ENCODE measurements at places on chromosomes 1 and 21.
A peak's percentile ranks its signal among the peaks of the same experiment; 100 is the strongest.

- DNase-seq: no peak
These were observed 95.1 kb downstream of the FASLG start for GRCh38 chr1:172753964-172754363.

GRCh38 chr1:115679141-115679611, 37.4 kb downstream of the VANGL1 start:
- DNase-seq: peak; percentile 80

DNA sequence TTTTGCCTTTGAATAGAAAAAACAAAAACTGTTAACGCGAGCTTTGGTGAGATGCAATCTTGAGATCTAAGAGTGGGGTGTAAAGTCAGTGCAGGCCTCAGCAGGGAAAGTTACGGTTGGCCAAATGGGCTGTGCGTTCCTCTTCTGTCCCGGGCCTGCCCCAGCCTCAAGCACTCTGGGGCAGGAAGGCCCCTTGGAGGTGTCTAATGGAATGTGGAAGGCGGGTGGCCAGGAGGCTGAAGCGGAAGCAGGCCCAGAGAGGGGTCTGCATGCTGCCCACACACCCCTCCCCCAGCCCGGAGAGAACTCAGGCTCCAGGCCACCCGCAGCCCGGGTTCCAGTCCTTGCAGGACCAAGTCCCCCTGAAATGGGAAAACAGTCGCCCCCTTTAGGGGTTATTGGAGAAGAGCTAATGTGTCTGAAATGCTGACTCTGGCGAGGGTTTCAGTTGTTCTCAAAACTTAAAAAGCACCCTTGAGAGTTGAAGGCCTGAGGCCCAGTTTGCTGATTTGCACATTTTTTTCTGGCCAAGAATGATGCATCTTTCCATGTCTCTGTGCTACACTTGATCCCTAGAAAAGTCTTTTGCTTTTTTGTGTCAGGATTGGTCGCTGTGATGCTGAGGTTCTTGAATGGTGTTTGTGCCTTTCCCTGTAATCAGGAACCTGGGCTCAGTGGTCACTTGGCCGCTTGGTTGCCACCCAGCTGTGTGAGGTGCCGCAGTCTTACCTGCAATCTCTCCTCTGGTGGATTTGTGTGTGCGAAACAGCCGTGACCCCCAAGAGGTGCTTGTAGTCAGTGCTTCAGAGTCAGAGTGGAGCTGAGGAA, 2.0 kb downstream of the COL18A1 start:
- peak; percentile 38 for DNase-seq

GRCh38 chr1:101025283-101025656, 314 bp downstream of the DPH5 start:
- peak; percentile 35 for DNase-seq

DNA sequence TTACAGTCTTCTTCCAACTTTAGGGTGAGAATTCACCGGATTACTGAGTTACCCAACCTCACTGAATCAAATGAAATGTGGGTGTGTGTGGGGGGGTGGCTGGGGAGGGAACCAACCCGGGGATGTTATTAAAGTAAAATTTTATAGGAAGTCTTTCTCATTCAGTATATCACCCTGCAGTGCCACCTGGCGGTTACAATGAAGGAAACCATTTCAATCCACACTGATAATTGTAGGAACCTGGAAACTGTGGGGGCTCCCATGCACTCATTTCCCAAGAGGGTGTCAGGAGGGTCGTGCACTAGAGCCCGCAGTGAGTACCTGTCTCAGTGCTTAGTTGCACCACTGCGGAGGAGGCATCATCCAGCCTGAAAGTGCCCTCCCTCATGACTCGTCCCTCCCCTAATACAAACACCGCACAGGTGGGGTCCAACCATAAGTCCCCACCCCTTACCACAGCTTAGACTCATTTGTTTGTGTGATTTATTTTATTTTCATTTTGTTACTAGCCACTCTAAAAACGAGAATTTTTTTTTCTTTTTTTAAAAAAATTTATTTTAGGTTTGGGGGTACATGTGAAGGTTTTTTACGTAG, 29.1 kb upstream of the IGSF5 start:
- DNase-seq: peak; percentile 64

- DNase-seq: no peak
These were observed 7.1 kb upstream of the PEF1 start for GRCh38 chr1:31651766-31652165.

GRCh38 chr1:12344596-12345349, 114.9 kb downstream of the VPS13D start:
- DNase-seq: no peak
